Bladder microvascular endothelial cell (primary cell): ENCODE measurements at places on chromosomes 3 and 15. TPM values are rescaled to one million over a fixed set of nuclear protein-coding genes. Genes with fewer than 3 reads are reported as not detected.

FBXO40 gene
- under 0.01 TPM in 1 of 2 replicates, not detected in the other for total RNA-seq

HGD gene
- total RNA-seq: 0.25 and 0.49 TPM in 2 replicates

LRRC34 gene
- total RNA-seq: 0.16 and 1.3 TPM in 2 replicates

SLC9C1 gene
- 0.13 TPM in 1 of 2 replicates, not detected in the other for total RNA-seq

SAMMSON gene
- not detected in 2 replicates for total RNA-seq

TTLL13 gene
- total RNA-seq: 0.06 TPM in 1 of 2 replicates, not detected in the other

DGKG gene
- 0.16 and 0.94 TPM in 2 replicates for total RNA-seq

PLA2G4D gene
- total RNA-seq: not detected in 2 replicates
